SW 1271 (cell line): ENCODE measurements at places on chromosomes 12 and 14.

DNA sequence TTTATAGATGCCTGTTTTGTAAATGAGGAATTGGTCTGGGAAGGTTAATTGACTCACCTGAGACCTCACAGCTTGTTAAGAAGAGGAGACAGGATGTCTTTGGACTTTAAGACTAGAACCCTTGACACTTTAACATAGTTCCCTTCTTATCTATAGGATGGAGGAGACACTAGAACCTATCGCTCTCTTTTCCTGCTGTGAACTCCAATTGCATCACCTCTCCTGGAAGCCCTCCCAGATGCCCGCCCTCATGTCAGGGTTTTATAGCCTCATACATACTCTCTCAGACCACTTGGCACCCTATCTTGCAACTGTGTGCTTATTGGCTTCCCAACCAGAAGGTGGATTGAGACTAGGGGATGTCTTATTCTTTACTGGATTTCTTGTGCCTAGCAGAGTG is 2.5 kb upstream of the CTDSP2 start:
- no peak for DNase-seq

GRCh38 chr12:5499566-5500330 is 67.8 kb downstream of the NTF3 start:
- no peak for DNase-seq

DNA sequence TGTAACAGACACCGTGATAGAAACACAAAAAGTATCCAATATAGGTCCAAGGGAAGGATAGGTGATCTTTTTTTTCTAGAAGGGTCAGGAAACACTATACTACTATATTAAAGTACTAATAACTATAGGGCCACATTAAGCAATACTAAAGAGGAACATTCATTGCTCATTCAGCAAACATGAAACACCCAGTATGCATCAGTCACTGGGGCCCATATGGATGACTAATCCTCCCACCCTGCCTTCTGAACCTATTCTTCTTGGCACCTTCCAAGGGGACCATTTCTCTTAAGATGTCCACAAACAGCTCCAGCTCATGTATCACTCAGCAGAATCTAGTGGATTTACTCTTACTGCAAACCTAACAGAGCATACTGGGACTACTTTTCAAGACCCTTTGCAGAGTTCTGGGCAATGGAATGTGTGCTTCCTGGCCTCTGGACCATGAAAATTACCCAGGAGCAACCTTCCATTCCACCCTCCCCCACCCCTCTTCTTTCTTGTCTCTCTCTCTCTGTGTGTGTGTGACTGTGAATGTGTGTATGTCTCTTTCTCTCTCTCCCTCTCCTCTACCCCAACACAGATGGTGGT is 187.9 kb downstream of the EPS8 start:
- DNase-seq, result no peak

GRCh38 chr14:32413967-32414640 is 85.0 kb downstream of the AKAP6 start:
- no peak for DNase-seq

- no peak for DNase-seq
Observed at GRCh38 chr12:30188602-30189326, 405.0 kb upstream of the TMTC1 start.

GRCh38 chr12:90390947-90391346 is 564.0 kb downstream of the CCER1 start:
- no peak for DNase-seq

DNA sequence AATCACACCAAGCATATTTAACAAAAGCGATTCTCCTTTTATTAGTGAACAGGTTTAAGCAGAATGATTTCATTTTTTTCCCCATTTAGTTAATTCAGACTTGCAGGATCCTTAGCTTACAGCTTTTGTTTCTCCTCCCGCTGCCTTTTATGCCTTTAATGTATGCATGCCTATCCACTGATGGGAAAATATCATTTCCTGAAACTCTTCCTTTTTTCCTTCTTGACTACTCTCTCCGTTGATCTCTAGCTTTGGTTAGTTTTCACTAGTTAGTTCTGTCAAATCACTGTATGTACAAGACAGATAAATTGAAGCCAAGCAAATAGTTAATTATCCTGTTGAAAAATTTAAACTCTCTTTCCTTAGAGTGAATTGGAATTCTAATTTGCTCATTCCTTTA is 26.3 kb downstream of the NKX2-1 start:
- DNase-seq, result no peak

DNA sequence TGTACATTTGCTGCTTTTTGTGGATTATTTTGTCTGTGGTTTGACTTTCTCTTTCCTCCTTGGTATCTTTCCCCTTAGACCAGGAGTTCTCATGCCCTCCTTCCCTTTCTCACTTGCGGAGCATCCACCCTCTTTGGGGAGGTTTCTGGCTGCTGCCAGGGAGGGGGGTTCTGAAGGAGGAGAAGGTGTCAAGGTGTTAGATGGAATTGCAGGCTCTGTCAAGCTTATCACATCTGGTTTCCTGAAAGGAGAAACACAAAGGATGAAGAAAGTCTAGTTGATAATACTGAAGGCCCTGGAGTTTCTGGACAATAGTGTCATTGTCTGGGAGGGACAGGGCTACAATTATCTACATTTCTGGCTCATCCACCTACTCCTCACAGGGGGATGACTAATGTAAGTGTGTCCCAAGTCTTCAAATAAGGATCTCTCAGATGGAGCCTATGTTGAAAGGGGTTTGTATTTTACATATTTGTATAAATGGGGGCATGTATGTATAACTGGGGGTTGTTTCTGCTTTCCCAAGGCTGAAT is 217.3 kb upstream of the CCDC196 start:
- no peak for DNase-seq

DNA sequence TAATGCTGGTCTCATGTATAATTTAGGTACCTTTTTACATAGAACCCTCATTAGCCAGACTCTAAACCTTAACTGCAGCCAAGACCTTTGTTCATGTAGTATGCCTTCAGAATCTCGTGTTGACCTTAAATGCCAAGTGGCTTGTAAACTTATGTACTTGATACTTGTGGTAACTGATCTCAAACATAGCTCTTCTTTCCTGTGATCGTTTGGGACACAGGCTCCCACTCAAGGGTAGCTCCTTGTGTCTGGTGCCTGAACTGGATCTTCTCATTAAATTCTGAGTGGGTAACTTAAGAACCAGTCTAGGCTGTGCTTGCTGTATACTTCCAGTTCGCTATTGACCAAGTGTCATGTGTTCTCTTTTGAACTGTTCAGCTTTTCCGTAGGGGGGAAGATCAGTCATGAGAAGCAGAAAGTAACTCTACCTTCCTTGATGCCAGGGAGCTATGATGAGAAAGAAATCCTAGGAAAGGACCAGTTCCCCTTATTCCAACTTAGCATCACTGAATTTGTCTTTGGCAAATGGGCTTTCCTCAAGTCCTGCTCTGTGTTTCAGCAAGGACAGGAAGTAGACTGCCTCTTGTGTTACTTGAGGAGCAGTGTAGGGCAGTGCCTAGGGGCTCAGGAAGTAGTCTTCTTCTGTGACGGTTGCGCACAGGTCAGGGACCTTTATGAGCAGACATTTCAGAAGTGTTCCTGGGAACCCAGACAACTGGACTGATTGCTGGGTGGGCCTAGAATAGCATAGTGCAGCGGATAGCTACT is 2.5 kb downstream of the LGALS3 start:
- no peak for DNase-seq

GRCh38 chr12:70839544-70839943 is 81.0 kb downstream of the PTPRR start:
- no peak for DNase-seq

GRCh38 chr14:38409071-38409705 is 153.3 kb upstream of the CLEC14A start:
- no peak for DNase-seq

DNA sequence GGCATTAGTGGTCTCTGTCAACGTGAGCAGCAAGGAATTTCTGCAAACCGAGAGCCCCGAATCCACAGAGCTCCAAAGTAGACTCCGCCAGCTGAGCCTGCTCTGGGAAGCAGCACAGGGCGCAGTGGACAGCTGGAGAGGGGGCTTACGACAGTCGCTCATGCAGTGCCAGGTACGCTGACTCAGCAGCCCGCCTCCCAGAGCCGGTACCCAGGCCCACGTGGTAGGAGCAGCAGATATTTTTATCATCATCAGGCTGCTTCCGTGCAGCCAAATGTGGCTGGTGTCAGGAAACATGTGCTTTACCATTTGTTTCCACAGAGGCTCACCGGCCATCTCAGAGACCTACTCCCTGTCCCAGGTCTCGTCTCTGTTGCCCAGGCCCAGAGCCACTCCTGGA is 73.7 kb downstream of the ESR2 start:
- no peak for DNase-seq

GRCh38 chr12:110330544-110330943 is 49.5 kb downstream of the ATP2A2 start:
- DNase-seq, result no peak

DNA sequence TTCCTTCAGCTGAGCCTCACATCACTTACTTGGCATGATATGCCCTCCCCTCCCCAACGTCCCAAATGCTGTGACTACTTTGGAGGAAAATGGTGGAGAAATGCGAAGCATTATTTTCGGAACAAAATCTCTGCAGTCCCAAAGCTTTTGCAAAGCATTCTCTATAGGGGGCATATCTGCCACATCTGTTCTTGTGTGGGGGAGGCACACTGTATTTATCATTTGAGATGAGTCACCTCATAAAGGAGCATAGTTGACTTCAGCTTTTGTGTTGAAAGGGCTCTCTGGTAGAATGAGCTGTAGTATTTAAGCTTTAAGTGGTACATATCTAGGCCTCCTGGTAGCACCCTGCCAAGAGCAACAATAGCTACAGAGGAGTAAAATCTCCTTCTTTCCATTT is 447.5 kb downstream of the ADAMTS20 start:
- DNase-seq, result no peak

DNA sequence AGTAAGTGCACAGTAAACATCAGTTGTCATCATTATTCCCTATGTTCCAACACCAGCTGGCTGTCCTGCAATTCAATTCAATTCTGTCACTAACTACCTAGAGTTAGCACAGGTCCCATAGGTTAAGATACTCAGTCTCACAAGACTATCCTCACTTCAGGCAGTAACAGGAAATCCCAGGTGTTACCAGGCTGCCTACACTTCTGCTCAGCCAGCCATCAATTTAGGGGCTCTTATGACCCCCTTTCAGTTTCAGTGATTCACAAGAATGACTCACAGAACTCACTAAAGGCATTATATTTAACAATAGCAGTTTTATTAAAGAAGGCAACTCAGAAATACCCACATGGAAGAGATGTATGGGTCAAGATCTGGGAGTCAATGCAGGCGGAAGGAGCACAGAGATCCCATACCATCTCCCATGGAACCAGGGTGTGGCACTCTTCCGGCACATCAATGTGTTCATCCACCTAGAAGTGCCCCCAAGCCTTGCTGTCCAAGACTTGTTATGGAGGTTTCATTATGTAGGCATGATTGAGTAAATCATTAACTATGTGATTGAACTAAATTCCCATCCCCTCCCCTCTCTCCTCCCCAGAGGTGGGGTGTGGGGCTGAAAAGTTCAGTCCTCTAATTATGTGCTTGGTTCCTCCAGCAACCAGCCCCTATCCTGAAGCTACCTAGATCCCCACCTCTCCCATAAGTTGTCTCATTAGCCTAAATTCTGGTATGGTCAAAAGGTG is 120.8 kb upstream of the WSCD2 start:
- no peak for DNase-seq

DNA sequence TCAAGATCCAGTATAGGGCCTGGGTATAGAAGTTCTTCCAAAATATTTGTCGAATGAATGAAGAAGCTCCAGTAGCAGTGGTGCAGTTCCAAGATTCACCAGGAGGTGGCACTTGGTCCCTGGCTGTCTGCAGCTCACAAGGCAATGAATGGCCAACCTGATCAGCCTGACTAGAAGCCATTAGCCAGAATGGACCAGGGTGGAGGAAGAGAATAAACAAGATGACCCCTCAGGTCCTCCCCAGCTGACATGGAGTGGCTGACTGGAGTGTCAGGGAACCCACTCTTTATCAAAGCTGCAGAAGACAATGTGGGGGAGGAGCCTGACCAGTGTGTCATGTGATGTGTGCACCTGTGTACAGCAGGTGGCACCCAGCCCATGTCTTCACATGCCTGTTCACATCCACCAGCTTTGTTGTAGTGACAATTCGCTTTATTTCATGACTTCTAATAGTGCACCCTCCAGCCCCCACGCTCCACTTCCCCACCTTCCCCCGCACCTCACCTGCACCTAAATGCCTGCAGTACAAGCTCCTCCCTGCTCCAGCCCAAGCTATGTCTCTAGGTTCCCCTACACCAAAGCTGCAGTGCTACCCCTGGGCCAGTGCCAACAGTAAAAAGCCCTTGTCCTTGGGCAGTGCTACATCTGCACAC is 3.0 kb downstream of the LTBP2 start:
- peak; percentile 45 for DNase-seq

DNA sequence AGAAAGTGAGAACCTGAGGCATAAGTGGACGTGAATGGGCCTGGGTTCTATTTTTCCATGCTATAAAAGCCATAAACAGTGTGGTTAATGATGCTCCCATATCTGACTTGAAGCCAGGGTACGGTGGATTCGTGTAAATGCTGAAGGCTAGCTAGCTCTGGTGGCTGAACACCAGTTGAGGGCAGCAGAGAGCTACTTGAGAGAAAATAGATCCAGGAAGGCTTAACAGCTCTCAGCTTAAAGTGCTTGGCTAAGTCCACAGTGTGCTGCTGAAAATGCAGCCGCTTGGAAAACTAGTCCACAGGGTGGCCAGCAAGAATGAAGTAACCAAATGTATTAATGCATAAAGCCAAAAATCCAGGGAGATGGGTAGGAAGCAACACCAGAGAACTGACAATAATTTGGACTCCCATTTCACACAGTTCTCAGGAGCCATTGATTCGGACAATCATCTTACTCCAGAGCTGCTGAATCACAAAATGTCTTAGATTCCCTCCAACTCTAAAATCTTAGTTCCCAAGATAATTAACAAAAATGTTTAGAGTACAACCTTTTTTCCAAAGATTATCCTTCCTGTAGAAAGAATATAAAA is 15.0 kb upstream of the FOXG1 start:
- DNase-seq, result peak; percentile 44

DNA sequence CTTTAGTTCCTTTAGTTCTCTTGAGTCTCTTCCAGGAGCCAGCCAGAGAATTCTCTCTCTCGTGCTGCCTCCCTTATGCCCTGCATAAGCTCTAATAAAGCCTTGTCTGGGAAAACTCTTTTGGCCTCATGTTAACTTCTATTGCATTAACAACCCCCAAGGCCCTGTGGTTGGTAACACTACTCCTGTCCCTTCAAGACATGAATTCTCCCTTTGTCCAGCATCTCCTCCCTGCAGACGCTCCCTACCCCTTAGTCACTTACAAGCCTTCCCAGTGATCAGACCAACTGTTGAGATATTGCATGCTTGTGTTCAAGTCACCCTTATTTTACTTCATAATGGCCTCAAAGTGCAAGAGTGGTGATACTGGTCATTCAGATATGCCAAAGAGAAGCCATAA is 12.1 kb downstream of the LTBR start:
- no peak for DNase-seq

GRCh38 chr14:95483309-95484165 is 32.9 kb downstream of the SYNE3 start:
- peak; percentile 60 for DNase-seq

GRCh38 chr14:100471441-100472093 is 115.7 kb downstream of the BEGAIN start:
- DNase-seq, result no peak

DNA sequence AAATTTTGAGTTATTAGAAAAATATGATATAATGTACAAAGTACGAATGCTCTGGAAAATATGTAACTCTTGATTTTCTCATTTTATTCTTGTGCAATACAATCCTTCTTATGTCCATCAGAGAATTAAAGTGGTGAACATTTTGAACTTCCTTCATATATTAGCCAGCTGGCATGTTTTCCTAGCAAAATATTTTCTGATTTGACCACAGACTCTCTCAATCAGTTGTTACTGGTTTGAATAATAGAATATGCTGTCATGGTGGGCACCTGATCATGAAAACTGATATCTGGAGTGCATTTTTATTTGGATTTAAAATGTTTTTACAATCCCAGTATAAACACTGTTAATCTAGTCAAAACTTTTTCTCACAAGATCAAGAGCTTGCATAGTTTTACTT is 24.2 kb downstream of the PARPBP start:
- DNase-seq, result no peak
